ENCODE measurements at places on chromosomes 12 and 14. TPM values are rescaled to one million over a fixed set of nuclear protein-coding genes. Genes with fewer than 3 reads are reported as not detected.

DNA sequence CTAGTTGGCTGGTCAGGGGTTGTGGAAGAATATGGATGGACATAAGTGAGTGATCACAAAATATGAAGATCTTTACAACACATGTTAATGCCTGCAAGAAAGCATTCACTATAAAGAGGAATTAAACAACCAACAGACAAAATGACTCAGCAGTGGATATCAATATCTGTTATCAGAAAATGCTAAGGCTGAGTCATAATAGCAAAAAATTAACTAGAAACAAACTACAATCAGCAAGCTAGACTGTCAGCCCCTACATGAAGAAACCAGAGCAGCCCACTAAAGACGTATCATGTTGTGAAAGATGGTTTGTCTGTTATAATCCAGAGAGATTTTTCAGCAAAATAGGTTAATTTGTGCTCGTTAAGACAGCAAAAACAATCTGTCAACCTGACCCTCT is 472.9 kb downstream of the NELL2 start:
- no peaks in the 10 kb centered on the region for H3K36me3 ChIP-seq
- peaks cover 19% of the 10 kb centered on the region for H3K27me3 ChIP-seq
- no peaks in the 10 kb centered on the region for H3K4me1 ChIP-seq
- DNase-seq = no peak

The CCDC196 gene
- not detected for total RNA-seq

DNA sequence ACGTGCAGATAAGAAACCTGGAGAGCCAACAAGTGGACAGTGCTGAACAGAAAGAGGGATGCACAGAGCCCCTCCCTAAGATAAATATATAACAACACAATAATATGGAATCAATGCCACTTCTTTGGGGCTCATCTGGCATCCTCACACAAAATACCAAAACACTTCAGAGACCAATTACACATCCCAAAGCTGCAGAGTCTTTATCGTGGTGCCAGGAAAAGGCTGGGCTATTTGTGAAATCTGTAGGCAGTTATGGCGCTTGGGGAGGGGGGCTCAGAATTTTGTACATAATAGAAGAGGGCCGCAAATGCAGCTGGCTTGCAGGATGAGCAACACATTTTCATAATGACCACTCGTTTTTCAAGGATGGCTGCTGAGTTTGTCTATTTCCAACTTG is 160.4 kb upstream of the NOS1 start:
- no peak overlapping the region for H3K27ac ChIP-seq
- no peak for DNase-seq
- H3K4me1 ChIP-seq = no peaks in the 10 kb centered on the region
- no peaks in the 10 kb centered on the region for H3K36me3 ChIP-seq
- no peaks in the 10 kb centered on the region for H3K27me3 ChIP-seq
- H3K4me3 ChIP-seq = no peak overlapping the region

DNA sequence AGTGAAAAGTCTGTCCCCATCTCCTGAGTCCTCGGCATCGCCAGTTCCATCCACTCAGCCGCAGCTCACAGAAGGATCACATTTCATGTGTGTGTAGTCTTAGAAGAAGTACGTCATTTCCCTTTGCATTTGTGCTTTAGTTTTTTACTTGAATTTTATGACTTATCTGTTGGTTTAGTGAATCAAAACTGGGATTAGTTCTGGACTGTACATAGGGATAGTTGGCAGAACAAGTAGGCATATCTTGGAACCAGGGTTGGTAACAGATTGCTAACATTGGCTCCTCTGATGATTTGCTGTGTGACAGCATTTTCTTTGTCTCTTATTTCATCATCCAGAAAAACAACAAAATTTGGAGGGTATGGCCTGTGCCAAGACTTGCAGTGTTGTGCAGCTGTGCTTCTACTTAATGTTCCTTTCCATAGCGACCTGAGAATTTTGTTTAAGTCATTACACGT is 69.6 kb upstream of the AEBP2 start:
- no peak overlapping the region for H3K4me3 ChIP-seq
- H3K4me1 ChIP-seq = no peaks in the 10 kb centered on the region
- DNase-seq = no peak
- H3K27ac ChIP-seq = no peak overlapping the region

DNA sequence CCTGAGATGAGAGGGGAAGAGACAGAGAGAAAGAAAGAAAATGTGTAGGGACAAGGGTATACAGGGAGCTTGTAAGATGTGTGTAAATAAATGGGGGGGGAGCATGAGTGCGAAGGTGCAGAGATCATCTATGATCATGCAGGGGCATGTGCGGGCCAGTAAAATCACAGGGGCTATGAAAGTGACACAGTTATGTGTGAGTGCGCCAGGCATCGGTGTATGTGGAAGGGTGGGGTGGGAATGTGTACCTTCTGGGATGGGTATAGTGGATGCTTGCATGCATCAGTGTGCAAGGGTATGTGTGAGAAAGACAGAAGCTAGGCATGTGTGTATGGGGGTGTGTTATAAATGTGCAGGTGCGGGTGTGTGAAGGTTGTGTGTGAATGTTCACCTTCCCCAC is 18.4 kb upstream of the KRT78 start:
- H3K4me1 ChIP-seq = peaks cover 17% of the 10 kb centered on the region
- DNase-seq = no peak
- no peak overlapping the region for H3K27ac ChIP-seq
- H3K27me3 ChIP-seq = no peaks in the 10 kb centered on the region
- H3K36me3 ChIP-seq = no peaks in the 10 kb centered on the region

DNA sequence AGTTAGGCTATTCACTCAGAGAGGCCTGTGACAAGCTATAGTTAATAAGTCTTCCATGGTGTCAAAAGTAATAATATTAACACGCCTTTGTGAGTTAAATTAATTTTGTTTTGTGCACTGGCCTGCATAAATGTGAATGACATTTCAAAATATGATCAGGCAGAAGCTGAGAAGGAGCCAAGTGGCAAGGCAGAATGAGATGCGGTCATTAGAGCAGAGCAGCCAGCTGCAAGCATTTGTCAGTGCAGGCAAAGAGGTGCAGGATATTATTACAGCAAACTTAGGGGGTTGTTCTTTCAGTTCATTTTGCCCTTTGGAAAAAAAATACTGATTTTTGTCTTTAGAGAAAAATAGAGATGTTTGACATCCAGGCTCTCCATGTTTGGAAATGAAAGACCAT is 364.5 kb downstream of the PAWR start:
- DNase-seq = no peak
- no peak overlapping the region for H3K4me3 ChIP-seq
- H3K36me3 ChIP-seq = no peaks in the 10 kb centered on the region
- no peaks in the 10 kb centered on the region for H3K27me3 ChIP-seq
- no peak overlapping the region for H3K27ac ChIP-seq
- H3K4me1 ChIP-seq = no peaks in the 10 kb centered on the region

GRCh38 chr12:109764776-109765445 is 51.3 kb downstream of the FAM222A start:
- H3K36me3 ChIP-seq = no peaks in the 10 kb centered on the region
- DNase-seq = peak; percentile 1
- H3K27me3 ChIP-seq = no peaks in the 10 kb centered on the region

- no peak overlapping the region for H3K4me3 ChIP-seq
- peaks cover 49% of the 10 kb centered on the region for H3K36me3 ChIP-seq
- H3K4me1 ChIP-seq = peaks cover 42% of the 10 kb centered on the region
- no peak for DNase-seq
- H3K27ac ChIP-seq = peak overlapping the region; percentile 83
- no peaks in the 10 kb centered on the region for H3K27me3 ChIP-seq
These were observed 27.0 kb downstream of the SINHCAF start for GRCh38 chr12:31298922-31299321.

The MANSC1 gene
- total RNA-seq = 3.5 TPM

The VRTN gene
- not detected for total RNA-seq
